ENCODE measurements at places on chromosomes 5 and 9. TPM values are rescaled to one million over a fixed set of nuclear protein-coding genes. Genes with fewer than 3 reads are reported as not detected.

- H3K4me3 ChIP-seq, result no peak overlapping the region
- H3K4me1 ChIP-seq, result no peaks in the 10 kb centered on the region
- no peak for DNase-seq
- no peaks in the 10 kb centered on the region for H3K27me3 ChIP-seq
- no peak overlapping the region for H3K27ac ChIP-seq
- no peaks in the 10 kb centered on the region for H3K36me3 ChIP-seq
These were observed 21.7 kb upstream of the TENT2 start for GRCh38 chr5:79590396-79590999.

AGXT2 gene
- not detected for total RNA-seq

DNA sequence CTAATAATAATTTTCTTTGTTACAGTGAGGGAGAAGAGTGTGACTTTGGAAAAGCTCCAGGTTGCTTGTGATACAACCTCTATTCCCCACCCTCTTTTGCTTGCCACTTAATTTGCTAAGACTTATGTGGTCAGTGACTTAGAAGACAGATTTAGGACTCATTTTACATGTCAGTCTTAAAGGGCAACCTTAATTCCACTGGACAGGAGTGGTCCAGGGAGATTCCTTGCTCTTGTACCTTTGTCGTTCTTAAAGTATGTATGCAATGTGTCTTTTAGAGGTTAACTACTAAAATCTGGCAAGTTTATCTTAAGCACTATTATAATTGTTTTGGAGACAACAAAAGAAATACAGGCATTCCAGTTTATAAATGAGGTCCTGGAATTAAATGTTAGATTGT, 20.0 kb downstream of the SLC30A5 start:
- no peaks in the 10 kb centered on the region for H3K27me3 ChIP-seq
- no peak overlapping the region for H3K27ac ChIP-seq
- no peaks in the 10 kb centered on the region for H3K4me1 ChIP-seq

DNA sequence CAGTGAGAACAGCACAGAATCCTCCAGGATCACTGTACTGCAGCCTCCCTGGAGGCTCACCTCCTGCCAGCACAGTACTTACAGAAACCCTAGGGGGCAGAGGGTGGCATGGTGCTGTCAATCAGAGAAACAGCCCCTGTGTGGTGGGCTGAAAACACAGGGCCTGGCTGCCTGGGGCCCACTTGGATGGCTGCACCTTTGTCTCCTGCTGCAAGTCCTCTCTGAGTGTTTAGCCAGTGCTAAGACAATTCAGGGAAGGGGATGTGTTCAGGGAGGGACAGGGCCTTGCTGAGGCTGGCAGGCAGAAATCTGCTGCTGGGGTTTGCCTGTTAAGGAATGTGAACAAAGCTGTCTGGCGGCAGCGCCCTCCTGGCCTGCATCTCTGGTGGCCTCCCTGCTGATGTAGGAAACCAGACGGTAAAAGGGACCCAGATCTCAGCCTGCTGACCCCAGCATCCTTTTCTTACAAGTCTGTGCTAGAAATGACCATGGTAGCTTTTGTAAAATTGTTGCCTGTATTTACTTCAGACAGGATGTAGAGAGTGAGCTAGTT, 39.5 kb downstream of the PRRC2B start:
- H3K27ac ChIP-seq, result no peak overlapping the region
- no peak overlapping the region for H3K4me3 ChIP-seq
- H3K27me3 ChIP-seq, result no peaks in the 10 kb centered on the region

GRCh38 chr5:147547730-147548129, 37.9 kb upstream of the DPYSL3 start:
- no peak overlapping the region for H3K27ac ChIP-seq
- DNase-seq, result no peak
- no peak overlapping the region for H3K4me3 ChIP-seq
- no peaks in the 10 kb centered on the region for H3K4me1 ChIP-seq
- H3K36me3 ChIP-seq, result no peaks in the 10 kb centered on the region

DNA sequence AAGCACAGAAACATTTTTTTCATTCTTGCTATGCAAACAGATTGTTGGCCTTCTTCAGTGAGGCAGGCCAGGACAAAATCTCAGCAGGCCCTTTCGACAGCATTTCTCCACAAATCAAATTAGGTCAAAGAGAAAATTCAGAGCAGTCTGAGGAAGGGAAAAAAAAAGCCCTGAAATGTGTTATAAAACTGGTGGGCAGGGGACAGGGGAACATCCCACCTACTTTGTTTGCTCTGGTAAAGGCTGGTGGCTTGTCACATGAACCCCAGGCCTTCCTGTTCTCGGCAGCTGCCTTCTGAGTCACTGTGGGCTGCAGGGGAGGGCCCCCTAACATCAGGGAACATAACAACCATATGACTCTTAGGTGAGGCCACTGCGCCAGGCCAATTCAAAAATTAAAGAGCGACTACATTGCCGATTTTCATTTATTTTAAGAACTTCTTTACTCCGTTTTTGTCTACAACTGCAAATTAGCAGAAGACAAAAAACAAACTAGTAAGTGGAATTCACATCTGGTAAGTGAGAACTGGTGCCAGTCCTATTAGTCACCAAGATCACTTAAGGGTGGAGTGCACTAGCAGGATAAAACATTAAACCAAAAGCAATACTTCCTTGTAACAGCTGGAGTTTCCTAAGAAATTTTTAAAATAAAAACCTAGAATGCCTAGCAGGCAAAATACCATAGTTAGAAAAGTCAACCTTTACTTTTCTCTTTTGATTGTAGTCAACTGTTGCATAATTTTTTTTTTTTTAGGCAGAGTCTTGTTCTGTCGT, 46.2 kb upstream of the DENND4C start:
- no peak overlapping the region for H3K4me3 ChIP-seq
- peak overlapping the region; percentile 83 for H3K27ac ChIP-seq
- peaks cover 39% of the 10 kb centered on the region for H3K4me1 ChIP-seq

- no peaks in the 10 kb centered on the region for H3K27me3 ChIP-seq
- H3K27ac ChIP-seq, result no peak overlapping the region
- no peak for DNase-seq
- no peaks in the 10 kb centered on the region for H3K36me3 ChIP-seq
These were observed 358.2 kb upstream of the MEF2C start for GRCh38 chr5:89241186-89241585.

FAM174A gene
- total RNA-seq, result 56.3 TPM

CD180 gene
- total RNA-seq, result 1.9 TPM

GM2A gene
- 55.3 TPM for total RNA-seq

GRCh38 chr5:62718324-62718723, 139.7 kb downstream of the LRRC70 start:
- H3K4me1 ChIP-seq, result no peaks in the 10 kb centered on the region
- no peak overlapping the region for H3K27ac ChIP-seq
- H3K27me3 ChIP-seq, result no peaks in the 10 kb centered on the region
- no peak for DNase-seq
- H3K36me3 ChIP-seq, result no peaks in the 10 kb centered on the region
- no peak overlapping the region for H3K4me3 ChIP-seq

JAKMIP2 gene
- 5.7 TPM for total RNA-seq

ITK gene
- total RNA-seq, result 15.2 TPM

DNA sequence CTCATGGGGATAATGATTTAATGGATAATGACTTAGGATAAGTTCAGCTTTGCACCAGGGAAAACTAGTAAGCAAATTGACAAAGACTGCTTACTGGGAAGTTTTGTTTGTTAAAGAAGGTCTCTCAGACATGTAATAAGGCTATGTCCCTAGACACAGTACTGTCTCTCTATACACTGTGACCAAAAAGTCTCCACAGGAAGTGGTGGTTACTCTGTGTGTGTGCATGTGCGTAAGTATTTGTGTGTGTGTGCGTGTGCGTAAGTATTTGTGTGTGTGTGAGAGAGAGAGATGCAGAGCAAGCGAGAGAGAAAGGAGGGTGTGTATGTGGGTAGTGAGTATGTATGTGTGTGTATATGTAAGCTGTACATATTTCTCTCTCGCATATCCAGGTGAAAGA, 229.6 kb downstream of the GLIS3 start:
- no peaks in the 10 kb centered on the region for H3K27me3 ChIP-seq
- H3K4me1 ChIP-seq, result no peaks in the 10 kb centered on the region
- H3K4me3 ChIP-seq, result no peak overlapping the region
- DNase-seq, result no peak

- H3K36me3 ChIP-seq, result no peaks in the 10 kb centered on the region
- no peaks in the 10 kb centered on the region for H3K4me1 ChIP-seq
- H3K27ac ChIP-seq, result no peak overlapping the region
- H3K4me3 ChIP-seq, result no peak overlapping the region
- no peaks in the 10 kb centered on the region for H3K27me3 ChIP-seq
- no peak for DNase-seq
These were observed 113.2 kb downstream of the ZNF608 start for GRCh38 chr5:124633209-124633608.

SH3GL2 gene
- 4.1 TPM for total RNA-seq

GRCh38 chr5:154118893-154119336, 71.6 kb upstream of the GALNT10 start:
- no peak overlapping the region for H3K4me3 ChIP-seq
- no peaks in the 10 kb centered on the region for H3K36me3 ChIP-seq
- H3K27ac ChIP-seq, result no peak overlapping the region
- H3K4me1 ChIP-seq, result no peaks in the 10 kb centered on the region
- DNase-seq, result no peak
- H3K27me3 ChIP-seq, result no peaks in the 10 kb centered on the region

- no peaks in the 10 kb centered on the region for H3K4me1 ChIP-seq
- H3K4me3 ChIP-seq, result no peak overlapping the region
- no peak overlapping the region for H3K27ac ChIP-seq
- no peak for DNase-seq
- no peaks in the 10 kb centered on the region for H3K36me3 ChIP-seq
- H3K27me3 ChIP-seq, result no peaks in the 10 kb centered on the region
These were observed 126.2 kb upstream of the PANK3 start for GRCh38 chr5:168705321-168705720.

GRCh38 chr9:124342776-124343485, 72.3 kb downstream of the PSMB7 start:
- H3K27ac ChIP-seq, result peak overlapping the region; percentile 77
- no peaks in the 10 kb centered on the region for H3K27me3 ChIP-seq
- no peak for DNase-seq
- H3K4me1 ChIP-seq, result peaks cover 9% of the 10 kb centered on the region
- no peaks in the 10 kb centered on the region for H3K36me3 ChIP-seq
- no peak overlapping the region for H3K4me3 ChIP-seq

- H3K4me1 ChIP-seq, result no peaks in the 10 kb centered on the region
- no peaks in the 10 kb centered on the region for H3K27me3 ChIP-seq
- no peaks in the 10 kb centered on the region for H3K36me3 ChIP-seq
These were observed 1294.2 kb downstream of the EFNA5 start for GRCh38 chr5:106376522-106376921.

- H3K27ac ChIP-seq, result no peak overlapping the region
- H3K4me1 ChIP-seq, result peaks cover 4% of the 10 kb centered on the region
- no peaks in the 10 kb centered on the region for H3K36me3 ChIP-seq
- H3K4me3 ChIP-seq, result no peak overlapping the region
- H3K27me3 ChIP-seq, result no peaks in the 10 kb centered on the region
- no peak for DNase-seq
These were observed 20.6 kb upstream of the CAST start for GRCh38 chr5:96641368-96642280.

- no peak overlapping the region for H3K4me3 ChIP-seq
- H3K27ac ChIP-seq, result no peak overlapping the region
- peaks cover 56% of the 10 kb centered on the region for H3K36me3 ChIP-seq
- H3K27me3 ChIP-seq, result no peaks in the 10 kb centered on the region
- no peaks in the 10 kb centered on the region for H3K4me1 ChIP-seq
- DNase-seq, result no peak
These were observed 9.2 kb downstream of the ALAD start for GRCh38 chr9:113391917-113392316.

DNA sequence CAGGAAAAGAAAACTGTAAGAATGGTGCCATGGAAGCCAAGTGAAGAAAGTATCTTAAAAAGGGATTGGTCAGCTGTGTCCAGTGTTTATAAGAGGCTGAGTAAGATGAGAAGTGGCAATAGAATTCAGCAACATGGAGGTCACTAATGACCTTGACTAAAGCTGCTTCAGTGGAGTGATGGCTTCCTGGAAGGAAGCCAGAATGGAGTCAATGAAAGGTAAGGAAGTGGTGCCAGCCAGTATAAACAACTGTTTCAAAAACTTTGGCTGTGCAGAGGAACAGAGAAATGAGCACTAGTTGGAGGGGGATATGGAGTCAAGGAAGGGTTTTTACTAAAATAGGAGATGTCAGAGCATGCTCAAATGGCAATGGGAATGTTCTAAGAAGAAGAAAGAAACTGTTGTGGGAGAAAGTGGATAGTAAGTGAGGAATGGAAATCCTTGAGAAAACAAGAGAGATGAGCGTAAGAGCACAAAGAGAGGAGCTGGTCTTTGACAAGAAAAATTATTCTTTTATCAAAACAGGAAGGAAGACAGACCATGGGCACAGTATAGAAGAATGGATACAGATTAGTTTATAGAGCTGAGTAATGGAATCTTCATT, 11.1 kb upstream of the NRG2 start:
- H3K36me3 ChIP-seq, result no peaks in the 10 kb centered on the region
- H3K4me1 ChIP-seq, result no peaks in the 10 kb centered on the region
- no peak overlapping the region for H3K27ac ChIP-seq

DNA sequence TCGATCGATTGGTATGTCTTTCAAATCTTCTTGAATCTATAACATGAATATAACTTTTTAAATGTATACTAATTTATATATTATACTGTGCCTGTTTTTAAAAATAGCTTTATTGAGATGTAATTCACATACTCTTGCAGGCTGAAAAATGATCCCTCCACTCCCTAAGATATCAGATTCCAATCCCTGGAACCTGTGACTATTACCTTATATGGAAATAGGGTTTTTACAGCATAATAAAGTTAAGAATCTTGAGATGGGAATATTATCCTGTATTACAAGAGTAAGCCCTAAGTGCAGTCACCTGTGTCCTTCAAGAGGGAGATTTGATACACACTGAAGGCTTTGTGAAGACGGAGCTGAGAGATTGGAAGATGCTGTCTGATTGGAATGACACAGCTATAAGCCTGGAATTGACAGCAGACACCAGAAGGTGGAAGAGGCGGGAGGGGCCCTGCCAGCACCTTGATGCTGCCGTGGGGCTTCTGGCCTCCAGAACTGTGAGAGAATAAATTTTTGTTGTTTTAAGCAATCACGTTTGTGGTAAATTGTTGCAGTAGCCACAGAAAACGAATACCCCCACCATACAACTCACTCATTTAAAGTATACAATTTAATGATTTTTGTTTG, 161.3 kb downstream of the RMI1 start:
- H3K27ac ChIP-seq, result no peak overlapping the region
- no peak for DNase-seq
- peaks cover 2% of the 10 kb centered on the region for H3K27me3 ChIP-seq
- no peak overlapping the region for H3K4me3 ChIP-seq
- H3K36me3 ChIP-seq, result no peaks in the 10 kb centered on the region
